ENCODE measurements at places on chromosomes 5 and 9. TPM values are rescaled to one million over a fixed set of nuclear protein-coding genes. Genes with fewer than 3 reads are reported as not detected.

Gene IFNA14
- not detected for polyA plus RNA-seq

Gene PRDM9
- not detected for polyA plus RNA-seq

Gene ZCCHC10
- polyA plus RNA-seq: 32.1 TPM

Gene DAB2IP
- polyA plus RNA-seq: 0.07 TPM

Gene RLN1
- polyA plus RNA-seq: not detected

Gene TLE4
- polyA plus RNA-seq: 4.2 TPM

All from Purkinje cell (primary cell).